GM12891 (cell line): ENCODE measurements at places on chromosomes 1 and 21.

GRCh38 chr1:10774615-10775310 is 21.7 kb downstream of the CASZ1 start:
- no peak for DNase-seq

DNA sequence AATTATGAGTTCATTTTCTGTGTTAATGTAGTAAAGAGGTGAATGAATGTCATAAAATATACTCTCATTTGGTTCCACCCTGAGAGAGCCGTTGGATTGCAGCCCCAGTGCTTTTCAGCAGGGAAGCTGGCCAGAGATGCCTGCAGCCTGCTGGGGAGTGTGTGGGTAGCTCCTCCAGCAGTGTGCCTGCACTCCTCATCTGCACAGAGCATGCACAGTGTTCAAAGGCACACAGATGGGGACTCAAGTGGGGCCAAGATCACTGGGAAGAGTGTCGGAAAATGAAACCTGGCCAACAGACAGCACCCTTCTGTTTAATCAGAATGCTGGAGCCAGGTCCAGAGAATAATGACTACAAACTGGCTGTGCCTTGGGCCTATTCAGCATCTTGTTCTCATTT is 206.8 kb downstream of the ST6GALNAC3 start:
- DNase-seq: no peak

DNA sequence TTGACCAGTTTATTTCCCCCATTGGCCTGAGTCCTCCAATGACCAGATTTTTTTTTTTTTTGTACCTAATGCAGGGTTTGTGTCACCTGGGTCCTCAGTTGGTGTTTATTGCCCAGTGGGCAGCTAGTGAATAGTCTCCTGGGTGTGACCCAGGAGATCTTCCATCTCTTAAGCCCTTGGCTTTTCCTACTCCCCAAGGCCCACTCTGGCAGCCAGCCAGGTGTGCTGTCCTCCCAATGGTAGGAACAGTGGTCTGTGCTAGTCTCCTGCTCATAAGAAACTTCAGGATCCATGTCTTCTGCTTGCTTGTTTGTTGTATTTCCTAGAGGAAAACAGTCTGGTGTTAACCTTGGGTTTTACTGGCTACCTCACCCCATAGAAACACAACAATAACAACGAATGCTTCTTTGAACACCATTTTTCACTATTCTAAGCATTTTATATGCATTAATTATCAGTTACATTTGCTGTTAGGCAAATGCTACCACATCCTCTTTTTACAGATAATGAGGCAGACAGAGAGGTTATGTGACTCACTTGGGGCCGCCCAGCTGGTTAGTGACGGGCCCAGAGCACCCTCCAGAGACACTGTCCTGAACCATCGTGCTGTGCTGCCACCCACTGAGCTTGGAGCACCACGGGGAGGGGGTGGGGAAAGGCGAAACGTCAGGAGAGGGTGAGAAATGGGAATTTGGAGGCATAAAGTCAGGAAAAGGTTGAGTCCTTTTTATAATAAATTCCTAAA is 107.5 kb downstream of the HIVEP3 start:
- no peak for DNase-seq

GRCh38 chr21:31493350-31493880 is 149.4 kb upstream of the TIAM1 start:
- no peak for DNase-seq

DNA sequence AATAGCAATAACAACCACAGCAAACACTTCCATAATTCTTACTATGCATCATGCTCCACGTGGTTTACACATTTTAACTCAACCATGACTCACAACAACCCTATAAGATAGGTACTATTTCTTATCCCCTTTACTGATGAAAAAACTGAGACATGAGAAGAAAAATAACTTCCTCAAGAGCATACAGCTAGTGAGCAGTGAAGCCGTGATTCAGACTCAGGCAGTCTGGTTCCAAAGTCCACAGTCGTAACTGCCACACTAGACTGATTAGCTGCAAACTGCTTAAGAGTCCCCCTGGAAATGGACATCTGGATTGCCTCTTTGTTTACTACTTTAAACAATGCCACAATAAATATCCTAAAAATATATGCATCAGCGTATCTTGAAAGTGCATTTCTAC is 55.7 kb downstream of the PLD5 start:
- no peak for DNase-seq

GRCh38 chr1:109481646-109482045 is 2.1 kb upstream of the ATXN7L2 start:
- DNase-seq: no peak

- DNase-seq: no peak
These were observed 26.1 kb downstream of the ATP5PF start for GRCh38 chr21:25708467-25709065.

DNA sequence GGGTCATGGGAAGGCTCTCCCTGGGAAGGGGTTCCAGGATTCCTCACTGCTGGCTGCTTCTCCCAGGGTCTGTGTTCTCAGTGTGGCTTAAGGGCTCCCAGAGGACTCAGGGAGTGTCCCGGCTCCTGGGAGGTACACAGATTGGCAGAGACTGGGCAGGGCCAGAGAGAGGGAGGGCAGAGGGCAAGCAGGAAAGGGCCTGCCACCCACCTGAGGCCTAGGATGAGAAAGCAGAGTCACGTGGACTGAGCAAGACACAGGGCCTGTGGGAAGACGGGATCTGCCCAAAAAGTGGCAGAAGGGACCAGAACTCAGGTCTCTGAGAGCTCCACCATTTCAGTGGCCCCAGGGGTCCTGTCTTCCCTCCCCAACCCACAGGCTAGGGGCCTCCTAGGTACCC is 871 bp downstream of the SLFNL1 start:
- no peak for DNase-seq
